ENCODE measurements at places on chromosomes 3 and 15.

DNA sequence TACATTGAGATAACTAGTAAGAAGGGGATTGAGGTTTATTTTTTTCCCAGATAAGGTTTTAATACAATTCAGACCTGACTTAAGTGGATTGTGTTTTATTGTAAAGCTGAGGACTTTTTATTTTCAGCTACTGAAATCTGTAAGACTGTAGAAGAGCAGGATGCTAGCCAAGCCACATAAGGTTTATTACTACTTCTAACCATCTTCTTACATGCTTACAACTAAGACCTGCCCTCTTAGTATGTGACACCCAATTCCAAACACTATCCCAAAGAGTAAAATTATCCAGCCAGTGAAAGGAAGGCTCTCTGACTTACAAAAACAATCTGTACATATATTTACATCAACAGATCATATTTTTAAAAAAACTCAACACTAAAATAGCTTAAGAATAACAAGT, 564.5 kb upstream of the NAALADL2 start:
- DNase-seq, result no peak

DNA sequence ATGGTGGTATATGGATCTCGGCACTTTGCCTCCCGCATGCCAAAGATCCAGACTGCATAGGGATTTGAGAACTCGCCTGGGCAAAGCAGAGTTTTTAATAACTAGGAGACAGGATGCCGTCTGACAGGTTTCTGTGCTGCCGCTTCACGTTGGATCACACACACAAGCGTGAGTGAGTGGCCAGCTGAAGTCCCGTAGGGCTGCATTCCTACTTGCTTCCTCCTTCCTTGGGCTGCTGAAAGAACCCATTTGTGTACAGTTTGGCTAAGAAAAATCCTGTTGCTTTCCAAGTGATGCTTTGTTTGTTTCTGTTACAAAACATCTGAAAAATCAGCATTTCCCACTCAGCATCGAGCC, 604.3 kb upstream of the CFAP20DC start:
- no peak for DNase-seq

DNA sequence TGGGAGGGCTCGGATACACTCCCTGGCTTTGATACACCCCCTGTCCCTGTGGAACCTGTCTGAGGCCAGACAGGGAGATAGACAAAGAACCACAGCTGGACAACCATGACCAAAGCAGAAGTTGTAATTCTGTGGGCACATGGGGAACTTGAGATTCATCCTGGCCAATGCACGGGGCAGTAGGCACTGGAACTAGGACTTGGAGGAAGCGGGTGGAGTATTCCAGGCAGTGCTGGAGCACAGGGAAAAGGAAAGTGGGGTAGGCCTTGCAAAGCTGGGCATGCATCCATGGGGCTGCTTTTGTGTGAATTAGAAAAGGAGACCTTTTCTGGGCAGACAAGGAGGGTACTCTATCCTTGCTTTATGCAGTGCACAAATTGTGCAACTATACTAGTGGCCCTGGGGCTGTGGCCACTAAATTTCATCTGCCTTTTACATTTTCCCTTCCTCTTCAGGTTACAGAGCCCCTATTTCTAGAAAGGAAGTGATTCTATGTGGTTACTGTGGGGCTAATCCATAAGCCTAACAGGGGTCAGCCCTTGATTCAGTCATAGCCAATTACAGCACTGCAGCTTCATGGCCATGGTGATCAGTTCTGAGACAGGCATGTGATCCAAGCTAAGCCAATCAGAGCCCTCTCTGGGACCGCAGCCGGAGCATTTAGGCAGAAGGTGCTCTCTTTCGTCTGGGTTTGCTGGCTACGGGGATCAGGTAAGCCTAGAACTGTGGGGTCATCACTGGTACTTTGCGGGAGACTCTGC, 21.0 kb downstream of the CRABP1 start:
- DNase-seq, result no peak

GRCh38 chr15:61411902-61412510, 182.9 kb upstream of the RORA start:
- no peak for DNase-seq

- peak; percentile 72 for DNase-seq
Measured at GRCh38 chr15:101267320-101268104, 9.8 kb downstream of the SELENOS start.

- DNase-seq, result peak; percentile 94
Measured at GRCh38 chr3:172201136-172201869, 161.9 kb downstream of the FNDC3B start.

DNA sequence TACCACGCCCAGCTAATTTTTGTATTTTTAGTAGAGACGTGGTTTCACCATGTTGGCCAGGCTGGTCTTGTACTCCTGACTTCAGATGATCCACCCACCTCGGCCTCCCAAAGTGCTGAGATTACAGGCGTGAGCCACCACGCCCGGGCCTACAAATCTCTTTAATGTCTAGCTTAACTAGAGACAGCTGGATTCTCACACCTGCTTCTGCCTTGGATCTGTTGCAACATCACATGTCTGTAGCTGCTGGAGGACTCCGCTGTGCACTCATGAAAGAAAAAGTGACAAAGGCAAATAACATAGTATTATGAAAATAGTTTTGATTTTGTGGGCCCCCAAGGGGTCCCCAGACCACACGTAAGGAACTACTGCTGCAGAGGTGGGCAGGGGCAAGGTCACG, 85.9 kb downstream of the NCEH1 start:
- no peak for DNase-seq

DNA sequence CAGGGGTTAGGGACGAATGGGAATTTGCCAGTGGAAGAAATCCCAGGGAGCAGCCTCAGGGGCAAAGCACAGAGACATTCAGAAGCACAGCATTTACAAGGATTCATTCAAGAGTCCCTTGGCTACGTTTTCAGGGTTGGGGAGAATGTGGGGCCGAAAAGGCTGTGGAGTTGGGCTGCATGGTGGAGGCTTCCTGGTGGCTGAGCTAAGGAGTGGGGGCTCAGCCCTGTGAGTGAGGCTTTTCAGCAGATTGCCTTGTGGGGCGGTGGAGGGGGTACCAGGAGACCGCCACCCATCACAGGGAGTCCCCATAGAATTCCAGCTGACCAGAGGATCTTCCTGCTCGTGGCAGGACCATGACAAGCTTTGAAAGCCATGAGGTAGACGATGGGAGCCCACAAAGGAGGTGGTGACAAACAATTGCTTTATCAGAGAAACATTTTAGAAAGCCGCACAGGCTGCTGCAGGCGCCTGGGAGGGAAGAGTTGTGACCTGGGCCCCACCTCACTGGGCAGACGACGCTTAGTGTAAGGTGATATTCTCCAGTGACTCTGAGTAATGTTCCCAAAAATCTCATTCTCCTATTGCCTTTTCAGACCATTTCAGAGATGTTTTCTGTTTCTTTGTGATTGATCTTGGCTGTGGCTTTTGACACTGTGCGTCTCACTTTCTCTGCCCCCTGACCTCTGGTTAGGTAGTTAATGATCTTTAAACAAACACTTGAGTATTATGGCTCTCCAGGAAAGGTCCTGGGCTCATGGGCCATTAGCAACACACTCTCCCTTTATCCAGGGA, 128.0 kb downstream of the DNAJB8 start:
- DNase-seq, result no peak

- DNase-seq, result no peak
Measured at GRCh38 chr3:141268306-141268705, 36.7 kb downstream of the PXYLP1 start.

GRCh38 chr3:126985132-126985985, 2.4 kb downstream of the PLXNA1 start:
- DNase-seq, result no peak

DNA sequence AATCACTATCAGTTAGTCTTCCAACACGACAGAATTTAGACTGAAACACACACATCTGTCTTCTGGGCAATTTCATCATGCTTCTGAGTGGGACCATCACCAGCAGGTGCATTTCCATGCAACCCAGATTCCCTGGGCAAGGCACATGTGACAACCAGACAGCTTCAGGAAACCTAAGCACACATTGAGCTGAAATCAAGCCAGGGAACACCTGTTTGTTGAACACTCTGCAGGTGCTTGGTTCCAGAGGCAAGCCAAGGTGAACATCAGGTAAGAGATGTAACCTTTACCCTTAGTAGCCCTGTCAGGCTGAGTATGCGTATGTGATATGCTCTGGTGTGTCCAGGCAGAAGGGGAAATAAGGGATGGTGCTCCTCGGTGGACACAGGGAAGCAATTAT, 3.3 kb upstream of the PSMD2 start:
- no peak for DNase-seq

DNA sequence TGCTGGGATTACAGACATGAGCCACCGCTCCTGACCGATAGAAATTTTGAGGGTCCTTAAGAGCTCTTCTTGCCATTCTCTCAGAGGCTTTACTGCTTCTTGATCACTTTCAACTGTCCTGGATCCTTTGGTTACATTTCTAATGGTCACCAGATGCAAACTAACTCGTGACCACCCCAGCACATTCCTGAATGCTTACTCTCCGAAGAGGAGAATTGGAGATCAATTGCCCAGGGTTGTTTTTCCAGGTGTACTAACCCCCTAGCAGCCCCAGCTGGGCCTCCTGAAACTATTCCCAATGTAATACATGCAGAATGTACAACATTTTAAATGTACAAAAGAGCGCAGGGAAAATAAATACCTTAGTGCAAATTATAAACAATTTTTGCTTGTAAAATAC, 65.1 kb upstream of the TBL1XR1 start:
- DNase-seq, result no peak

DNA sequence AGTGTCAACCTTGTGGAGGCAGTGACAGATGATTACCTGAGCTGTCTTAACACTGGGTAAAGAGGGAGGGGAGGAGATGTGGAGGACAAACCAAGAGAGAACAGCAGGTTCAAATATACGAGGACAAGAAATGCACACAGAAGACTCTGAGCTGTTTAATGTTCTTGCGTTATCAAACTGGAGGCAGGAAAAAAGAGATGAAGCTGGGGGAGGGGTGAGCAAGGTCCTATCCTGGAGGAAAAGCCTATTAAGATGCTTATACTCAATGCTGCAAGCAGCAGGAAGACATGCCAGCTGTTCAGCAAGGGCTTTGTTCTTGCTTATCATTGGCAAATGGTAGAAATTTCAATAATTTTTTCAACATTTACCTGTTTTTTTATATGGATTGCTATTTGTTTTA, 345.7 kb upstream of the TRIM42 start:
- no peak for DNase-seq

DNA sequence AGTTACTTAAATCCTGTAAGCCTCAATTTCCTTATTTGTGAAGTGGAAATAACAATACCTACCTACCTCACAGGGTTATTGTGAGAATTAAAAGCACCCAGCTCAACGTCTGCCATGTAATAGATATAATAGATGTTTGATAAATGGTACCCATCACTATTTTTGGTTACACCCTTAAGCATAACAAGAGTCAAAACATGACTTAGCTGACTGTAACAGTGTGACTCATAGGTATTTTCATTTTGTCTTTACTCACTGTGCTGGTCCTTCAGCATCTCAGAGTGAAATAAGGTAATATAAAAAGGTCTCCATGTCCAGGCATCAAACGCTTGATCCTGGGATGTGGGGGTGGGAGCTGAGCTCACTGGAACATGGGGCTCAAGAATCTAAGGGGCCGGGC, 3.1 kb downstream of the CPLX3 start:
- DNase-seq, result no peak

DNA sequence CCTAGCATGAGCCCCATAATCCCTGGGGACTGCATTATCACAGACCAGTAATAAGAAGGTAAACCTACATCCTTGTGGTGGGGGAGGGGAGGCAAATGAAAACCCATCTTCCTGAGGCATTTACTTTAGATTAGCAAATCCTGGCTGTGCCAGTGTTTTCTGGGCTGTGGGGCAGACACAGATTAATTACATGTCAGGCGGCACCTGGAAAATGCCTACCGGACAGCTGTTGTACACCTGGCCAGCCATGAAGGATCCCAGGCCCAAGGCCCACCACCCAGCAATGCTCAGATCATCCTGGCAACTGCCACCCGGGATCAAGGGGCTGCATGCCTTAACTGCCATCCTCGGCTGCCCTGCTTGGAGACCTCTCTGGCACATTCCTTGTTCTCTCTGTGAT, 59.1 kb upstream of the RASA2 start:
- no peak for DNase-seq

- peak; percentile 44 for DNase-seq
Measured at GRCh38 chr3:138125548-138126221, 6.5 kb downstream of the A4GNT start.

DNA sequence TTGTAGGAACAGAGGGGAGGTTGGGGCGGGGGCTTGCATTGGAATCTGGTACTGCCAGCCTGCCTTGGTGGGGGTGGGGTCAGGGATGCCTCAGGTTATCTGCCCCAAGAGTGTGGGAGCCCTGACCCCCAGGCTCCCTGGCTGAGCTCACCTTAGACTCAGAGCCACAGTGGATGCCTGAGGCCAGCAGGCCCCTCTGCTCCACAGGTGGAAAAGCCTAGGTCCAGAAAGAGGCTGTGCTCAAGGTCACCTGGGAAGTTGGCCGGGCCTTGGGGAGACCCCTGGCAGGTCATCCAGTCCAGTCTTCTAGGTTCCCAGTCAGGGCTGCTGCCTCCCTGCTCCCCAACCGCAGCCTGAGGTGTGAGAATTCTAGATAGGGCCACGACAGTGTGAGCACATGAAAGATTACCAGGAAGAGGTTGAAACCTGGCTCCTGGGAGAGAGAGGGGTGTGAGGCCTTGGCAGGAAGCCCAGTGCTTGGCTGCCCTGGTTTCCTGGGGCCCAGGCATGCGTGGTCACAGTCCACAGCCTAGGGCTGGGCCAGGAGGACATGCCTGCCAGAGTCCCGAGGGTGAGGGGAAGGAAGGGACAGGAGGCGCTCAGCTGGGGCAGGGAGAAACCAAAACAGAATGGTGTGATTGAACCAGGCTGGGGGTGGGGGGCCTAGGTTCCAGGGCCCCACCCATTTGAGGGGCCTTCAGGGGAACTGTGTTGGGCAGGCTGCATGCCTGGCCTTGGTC, 4.9 kb downstream of the HDAC11 start:
- DNase-seq, result peak; percentile 64

GRCh38 chr15:52136442-52136980, 23.9 kb upstream of the BCL2L10 start:
- no peak for DNase-seq

DNA sequence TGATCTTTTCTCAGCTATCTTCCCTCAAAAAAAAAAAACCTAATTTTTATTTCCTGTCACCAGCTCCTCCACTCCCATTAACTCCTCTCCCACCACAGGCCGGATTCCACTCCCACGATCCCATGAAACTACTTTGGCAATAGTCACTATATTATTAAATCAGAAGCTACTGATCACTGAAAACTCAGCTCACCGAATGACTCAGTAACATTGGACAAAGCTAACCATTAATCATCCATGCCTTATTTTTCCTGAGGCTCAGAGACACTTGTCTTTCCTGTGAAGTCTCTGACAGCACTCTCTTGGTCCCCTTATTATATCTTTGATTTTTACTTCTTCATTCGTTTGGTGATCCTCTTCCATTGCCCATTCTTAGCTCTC, 260.2 kb downstream of the CGGBP1 start:
- DNase-seq, result no peak

GRCh38 chr3:58640700-58641372, 25.7 kb downstream of the FAM3D start:
- peak; percentile 77 for DNase-seq

DNA sequence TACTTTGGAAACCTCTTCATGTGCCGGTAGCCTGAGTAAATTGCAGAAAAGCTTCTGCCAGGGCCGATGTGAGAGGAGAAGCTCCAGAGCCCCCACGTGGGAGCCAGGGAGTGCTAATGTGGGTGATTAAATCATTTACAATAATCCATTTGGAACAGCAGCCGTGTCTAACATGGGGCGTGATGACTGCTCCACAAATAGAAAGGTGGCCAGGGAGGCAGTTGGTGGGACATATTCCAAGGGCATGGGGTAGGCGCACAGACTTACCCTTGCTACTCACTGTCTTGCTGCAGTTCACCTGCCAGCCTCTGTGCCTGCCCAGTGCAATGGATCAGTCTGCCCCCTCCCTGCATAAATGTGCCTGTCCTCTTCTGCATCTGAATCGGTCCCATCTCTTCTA, 39.3 kb upstream of the INSYN1 start:
- no peak for DNase-seq
